ENCODE measurements at places on chromosomes 16 and 17.

- H3K27me3 ChIP-seq = peaks cover 1% of the 10 kb centered on the region
- H3K27ac ChIP-seq = peak overlapping the region; percentile 99
- no peak overlapping the region for H3K4me3 ChIP-seq
- H3K4me1 ChIP-seq = peaks cover 30% of the 10 kb centered on the region
- no peak for DNase-seq
- peaks cover 6% of the 10 kb centered on the region for H3K36me3 ChIP-seq
Measured at GRCh38 chr17:5585836-5586521, 1.7 kb upstream of the NLRP1 start.

DNA sequence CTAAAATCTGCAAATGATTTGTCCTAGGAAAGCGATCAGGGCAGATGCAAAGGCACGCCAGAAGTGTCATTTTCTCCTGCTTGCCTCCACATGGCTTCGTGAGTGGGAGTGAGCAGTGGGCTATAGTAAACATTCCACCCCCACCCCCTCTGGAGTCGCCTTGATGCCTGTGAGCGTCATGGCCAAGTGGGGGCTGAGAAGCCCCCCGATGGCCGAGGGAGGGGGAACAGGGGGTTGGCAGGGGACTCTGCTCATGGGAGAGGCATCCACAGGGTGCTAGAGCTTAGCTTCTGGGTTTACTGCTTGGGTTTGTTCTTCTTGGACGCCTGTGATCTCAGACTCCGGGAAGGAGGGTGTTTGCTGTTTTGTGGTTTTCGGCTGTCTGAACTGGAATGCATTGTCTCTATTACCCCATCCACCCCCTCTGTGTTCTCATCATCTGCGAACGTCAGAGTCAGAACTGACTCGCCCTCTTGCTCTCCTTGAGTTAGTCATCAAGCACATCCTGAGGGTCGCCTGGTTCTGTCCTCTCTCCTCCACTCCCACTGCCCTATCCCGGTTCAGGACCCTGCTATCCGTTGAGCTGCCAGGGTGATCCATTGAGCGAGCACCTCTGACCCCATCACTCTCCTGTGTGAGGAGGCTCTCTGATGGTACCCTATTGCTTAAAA is 15.4 kb downstream of the TNS4 start:
- no peaks in the 10 kb centered on the region for H3K27me3 ChIP-seq
- H3K4me3 ChIP-seq = no peak overlapping the region
- H3K4me1 ChIP-seq = peaks cover 21% of the 10 kb centered on the region
- H3K36me3 ChIP-seq = no peaks in the 10 kb centered on the region
- H3K27ac ChIP-seq = no peak overlapping the region

DNA sequence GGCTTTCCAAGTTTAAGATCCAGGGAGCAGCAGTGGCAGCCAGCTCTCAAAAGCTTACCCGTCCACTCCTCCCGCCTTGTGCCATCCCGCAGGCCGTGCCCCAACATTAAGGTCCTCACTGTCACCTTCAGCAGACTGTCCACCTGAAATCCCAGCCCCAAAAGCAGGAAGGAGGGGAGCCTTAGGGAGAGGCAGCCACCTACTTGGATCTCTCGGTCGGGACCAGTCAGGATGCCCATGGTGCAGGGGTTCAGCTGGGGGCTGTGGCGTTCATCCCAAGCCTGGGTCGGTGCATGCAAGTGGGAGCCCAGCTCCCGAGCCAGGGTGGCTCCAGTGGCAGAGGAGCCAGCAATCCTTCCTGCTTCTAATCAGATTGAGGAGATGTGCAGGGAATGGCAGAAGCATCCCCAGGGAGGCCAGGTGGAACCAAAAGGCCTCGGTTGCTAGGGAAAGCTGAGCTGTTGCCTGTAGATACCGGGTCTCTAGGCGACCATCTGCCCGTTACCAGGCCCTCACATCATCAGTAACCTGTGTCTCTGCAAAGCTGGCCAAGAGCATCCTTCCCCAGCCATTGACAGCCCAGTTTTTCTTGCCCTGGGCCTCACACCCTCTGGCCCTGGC is 24.6 kb downstream of the CNGB1 start:
- no peak for DNase-seq
- no peaks in the 10 kb centered on the region for H3K4me1 ChIP-seq
- H3K27ac ChIP-seq = no peak overlapping the region
- no peaks in the 10 kb centered on the region for H3K36me3 ChIP-seq

DNA sequence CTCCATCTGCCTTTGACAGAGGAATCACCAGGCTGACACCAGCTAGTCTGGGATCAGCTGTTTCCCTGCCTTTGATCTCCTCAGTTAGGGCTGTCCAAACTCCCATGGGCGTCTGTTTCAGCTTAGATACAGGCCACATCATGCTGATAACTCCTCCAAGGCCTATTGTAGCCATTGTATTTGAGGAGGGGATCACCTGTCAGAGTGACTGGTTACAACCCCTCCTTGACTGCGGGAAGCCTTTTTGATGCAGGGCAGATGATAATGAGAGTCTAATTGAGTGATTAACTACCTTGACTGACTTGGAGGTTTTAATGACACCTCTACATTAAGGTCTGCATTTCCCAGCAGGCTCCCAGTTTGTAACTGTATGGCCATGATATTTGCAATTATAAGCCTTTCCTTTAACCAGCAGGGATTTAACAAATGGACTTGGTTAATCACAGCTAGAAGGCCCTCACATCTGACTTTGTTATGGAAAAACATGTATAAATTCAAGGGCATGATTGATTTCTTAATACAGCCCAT is 863.5 kb downstream of the KCNJ2 start:
- H3K27me3 ChIP-seq = no peaks in the 10 kb centered on the region
- H3K4me1 ChIP-seq = no peaks in the 10 kb centered on the region
- no peak overlapping the region for H3K4me3 ChIP-seq
- H3K27ac ChIP-seq = no peak overlapping the region

DNA sequence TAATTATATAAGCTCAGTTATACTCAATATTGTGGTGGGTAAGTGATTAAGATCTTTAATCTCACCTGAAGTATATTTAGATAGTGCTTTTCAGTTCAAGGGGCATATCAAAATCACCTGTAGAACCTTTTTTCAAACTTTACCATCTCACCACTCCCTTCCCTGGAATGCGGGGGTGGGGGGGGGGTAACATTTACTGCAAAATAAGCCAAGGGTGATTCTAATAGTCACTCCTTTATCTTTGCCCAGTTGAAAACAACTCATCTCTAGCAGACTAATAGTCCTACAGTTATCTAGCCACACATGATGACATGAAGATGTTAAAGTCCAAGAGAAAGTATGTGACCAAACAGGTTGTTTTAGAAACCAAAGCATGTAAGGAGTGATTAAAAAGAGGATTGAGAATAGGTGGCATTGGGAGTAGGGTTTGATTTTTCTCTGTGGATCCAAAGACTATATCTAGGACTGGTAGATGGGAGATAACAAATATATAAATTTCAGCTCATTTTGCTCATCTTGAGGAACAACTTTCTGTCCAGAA is 21.5 kb downstream of the LPCAT2 start:
- H3K4me1 ChIP-seq = no peaks in the 10 kb centered on the region
- no peak for DNase-seq
- no peaks in the 10 kb centered on the region for H3K36me3 ChIP-seq
- no peak overlapping the region for H3K4me3 ChIP-seq
- H3K27me3 ChIP-seq = peaks cover 1% of the 10 kb centered on the region
- H3K27ac ChIP-seq = no peak overlapping the region

GRCh38 chr16:7313170-7313569 is 19.5 kb upstream of the RBFOX1 start:
- no peaks in the 10 kb centered on the region for H3K36me3 ChIP-seq
- no peak for DNase-seq
- H3K4me3 ChIP-seq = no peak overlapping the region
- no peaks in the 10 kb centered on the region for H3K4me1 ChIP-seq

DNA sequence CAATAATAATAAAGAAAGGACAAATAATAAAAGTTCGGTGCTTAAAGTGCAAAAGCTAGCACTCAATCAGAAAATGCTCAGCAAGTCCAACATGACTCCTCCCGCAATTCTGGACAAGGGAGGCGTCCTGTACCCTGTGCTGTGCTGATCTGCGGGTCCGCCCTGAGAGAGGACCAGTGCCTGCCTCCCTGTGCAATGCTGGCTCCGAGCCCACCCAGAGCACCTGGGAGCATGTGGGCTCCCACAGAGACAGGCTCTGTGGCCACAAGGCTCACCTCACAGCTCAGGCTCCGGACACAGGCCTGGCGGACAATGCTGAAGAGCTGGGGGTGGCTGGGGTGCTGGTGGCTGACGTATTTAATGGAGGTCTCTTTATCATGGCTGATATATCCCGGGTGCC is 11.1 kb downstream of the FLCN start:
- H3K27me3 ChIP-seq = no peaks in the 10 kb centered on the region
- H3K36me3 ChIP-seq = peaks cover 38% of the 10 kb centered on the region
- H3K27ac ChIP-seq = no peak overlapping the region
- no peak for DNase-seq
- no peak overlapping the region for H3K4me3 ChIP-seq
- H3K4me1 ChIP-seq = no peaks in the 10 kb centered on the region

DNA sequence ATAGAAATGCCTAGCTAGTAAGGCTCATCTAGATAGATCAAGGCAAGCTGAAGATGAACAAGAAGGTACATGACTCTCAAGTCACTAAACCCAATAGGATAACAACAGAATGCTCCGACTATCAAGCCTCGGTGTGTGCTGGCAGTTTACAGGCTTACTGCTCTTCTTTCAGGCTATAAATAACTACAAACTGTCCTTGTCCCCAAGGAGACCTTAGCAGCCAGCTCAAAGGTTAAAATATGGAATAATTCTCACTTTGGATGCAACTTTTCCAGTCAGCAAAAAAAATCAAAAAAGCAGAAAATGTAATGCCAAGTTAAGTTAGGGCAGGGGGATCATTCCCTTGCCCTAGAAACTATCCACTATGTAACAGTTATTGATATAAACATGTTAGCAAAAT is 44.6 kb downstream of the SPOP start:
- no peaks in the 10 kb centered on the region for H3K27me3 ChIP-seq
- DNase-seq = no peak
- peaks cover 13% of the 10 kb centered on the region for H3K4me1 ChIP-seq

DNA sequence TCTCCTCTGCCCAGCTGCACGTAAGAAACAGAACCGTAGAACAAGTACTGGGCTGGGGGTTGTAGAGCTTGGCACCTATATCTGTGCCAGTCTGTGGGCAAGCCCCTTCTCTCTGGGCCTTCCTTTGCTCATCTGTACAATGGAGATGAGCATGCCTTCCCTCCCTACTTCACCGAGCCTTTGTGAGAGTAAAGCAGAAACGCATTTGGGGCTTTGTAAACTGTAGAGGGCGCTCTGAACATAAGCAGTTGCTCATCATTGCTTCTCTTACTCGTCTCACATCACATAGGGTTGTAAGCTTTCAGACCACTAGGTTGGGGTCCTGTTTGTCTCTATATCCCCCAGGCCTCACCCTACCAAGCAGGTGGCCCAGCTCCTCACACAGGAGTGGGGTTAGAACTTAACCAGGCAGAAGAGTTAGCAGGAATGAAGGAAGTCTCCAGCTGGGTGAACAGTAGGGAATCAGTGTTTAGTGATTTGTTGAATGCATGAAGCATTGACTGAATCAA is 15.1 kb downstream of the SAMD14 start:
- H3K36me3 ChIP-seq = no peaks in the 10 kb centered on the region
- H3K27me3 ChIP-seq = peaks cover 22% of the 10 kb centered on the region
- no peak overlapping the region for H3K4me3 ChIP-seq
- H3K4me1 ChIP-seq = peaks cover 11% of the 10 kb centered on the region
- H3K27ac ChIP-seq = no peak overlapping the region

DNA sequence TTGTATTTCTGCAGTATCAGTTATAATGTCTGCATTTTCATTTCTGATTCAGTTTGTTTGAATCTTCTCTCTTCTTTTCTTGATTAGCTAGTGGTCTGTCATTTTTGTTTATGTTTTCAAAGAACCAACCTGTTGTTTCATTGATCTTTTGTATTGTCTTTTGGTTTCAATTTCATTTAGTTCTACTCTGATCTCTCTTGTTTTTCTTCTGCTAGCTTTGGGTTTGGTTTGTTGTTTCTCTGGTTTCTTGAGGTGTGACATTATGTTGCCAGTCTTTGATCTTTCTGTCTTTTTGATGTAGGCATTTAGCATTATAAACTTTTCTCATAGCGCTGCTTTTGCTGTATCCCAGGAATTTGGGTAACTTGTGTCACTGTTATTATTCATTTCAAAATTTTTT is 107.2 kb downstream of the PHKB start:
- peaks cover 37% of the 10 kb centered on the region for H3K36me3 ChIP-seq
- H3K4me3 ChIP-seq = no peak overlapping the region
- no peak for DNase-seq
- H3K27me3 ChIP-seq = no peaks in the 10 kb centered on the region
- peaks cover 45% of the 10 kb centered on the region for H3K4me1 ChIP-seq

DNA sequence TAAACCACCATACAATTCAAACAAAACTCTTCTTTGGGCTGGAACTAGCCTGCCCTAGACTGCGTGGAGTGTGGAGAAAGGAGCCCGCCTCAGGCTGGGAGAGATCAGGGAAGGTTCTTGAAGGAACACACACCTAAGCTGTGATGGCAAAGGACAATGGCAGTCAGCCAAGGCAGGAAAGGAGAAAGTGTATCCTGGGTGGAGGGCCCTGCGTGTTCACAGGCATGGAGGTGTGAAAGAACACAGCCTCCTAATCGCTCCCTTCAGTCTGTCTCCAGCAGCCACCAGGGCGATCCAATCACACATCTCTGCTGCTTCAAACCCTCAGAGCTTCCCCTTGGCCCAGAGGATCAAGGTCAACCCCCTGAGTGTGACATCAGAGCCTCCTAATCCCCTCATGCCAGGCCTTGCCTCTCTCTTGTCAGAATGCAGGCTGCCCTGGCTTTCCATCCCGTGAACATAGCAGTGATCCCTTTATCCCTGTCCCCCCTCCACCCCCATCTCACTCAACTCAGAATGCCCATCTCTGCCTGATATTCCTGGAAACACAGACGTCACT is 173.0 kb downstream of the KATNIP start:
- DNase-seq = no peak
- H3K27me3 ChIP-seq = no peaks in the 10 kb centered on the region
- H3K4me3 ChIP-seq = no peak overlapping the region
- H3K27ac ChIP-seq = no peak overlapping the region
- peaks cover 30% of the 10 kb centered on the region for H3K36me3 ChIP-seq

DNA sequence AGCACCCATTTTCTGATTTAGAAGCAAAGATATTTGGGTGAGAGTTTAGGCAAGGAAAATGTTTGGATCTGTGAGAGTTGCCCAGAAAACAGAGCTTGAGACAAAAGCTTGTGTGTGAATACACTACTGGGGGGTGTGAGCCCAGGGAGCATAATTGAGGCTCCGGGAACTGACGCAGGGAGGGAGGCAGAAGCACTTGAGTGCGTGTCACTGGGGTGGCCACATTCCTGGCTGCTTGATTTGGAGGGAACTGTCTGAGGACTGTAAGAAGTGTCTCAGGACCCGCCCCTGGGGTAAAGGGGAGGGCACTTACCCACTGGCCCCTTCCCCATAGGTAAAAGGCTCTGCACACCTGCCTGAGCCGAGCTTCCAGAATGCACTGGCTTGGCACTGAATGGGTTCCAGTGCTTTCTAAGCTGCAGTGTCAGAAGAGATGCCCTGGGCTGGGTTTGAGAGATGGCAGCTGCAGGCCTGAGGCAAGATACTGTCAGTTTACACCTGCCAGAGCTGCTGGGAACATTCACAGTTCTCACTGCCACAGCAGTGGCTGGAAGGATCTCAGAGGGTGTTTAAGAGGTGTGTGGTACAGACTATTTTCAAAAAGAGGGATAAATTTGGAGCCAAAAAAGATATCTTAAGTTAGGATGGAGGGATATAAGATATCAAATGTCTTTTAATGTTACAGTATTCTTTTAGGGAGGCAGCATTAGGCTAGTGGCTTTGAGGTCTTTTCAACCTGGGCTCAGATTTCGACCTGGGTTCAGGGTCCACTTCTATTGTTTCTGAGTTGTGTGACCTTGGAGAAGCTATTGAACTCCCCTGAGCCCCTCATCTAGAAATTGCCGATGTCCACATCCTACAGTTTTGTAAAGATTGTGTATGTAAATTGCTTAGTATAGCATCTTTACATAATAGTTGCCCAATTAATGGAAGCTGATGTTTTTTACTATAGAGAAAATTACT is 6.9 kb upstream of the TEX2 start:
- H3K27ac ChIP-seq = no peak overlapping the region
- H3K4me3 ChIP-seq = no peak overlapping the region
- H3K4me1 ChIP-seq = no peaks in the 10 kb centered on the region
- H3K36me3 ChIP-seq = peaks cover 1% of the 10 kb centered on the region
- no peak for DNase-seq
